ENCODE measurements at places on chromosomes 1 and 21.

DNA sequence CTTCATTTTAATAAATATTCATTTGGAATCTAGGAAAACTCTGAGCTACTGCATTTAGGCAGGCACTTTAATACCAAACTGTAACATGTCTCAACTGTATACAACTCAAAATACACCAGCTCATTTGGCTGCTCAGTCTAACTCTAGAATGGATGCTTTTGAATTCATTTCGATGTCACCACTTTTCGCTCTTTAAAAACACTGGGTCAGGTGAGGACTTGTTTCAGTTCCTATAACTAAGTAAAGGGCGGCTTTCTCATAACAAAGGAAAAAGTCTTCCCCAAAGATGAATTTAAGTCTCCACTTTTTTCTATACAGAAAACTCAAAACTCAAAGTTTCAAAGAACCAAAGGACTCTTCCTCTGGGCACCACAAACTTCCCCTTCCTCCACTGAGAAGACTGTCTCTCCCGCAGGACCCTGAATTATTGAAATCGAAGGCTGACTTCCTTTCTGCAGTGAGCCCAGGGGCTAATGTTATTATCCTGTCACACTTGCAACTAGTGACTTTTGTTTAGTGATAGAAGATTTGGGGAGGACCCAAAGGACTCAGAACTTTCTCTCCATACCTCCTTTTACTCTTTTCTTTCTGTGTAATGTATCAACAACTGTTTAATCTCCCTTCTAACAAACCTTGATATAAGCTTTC is 9.7 kb upstream of the DHX9 start:
- no peak for DNase-seq

DNA sequence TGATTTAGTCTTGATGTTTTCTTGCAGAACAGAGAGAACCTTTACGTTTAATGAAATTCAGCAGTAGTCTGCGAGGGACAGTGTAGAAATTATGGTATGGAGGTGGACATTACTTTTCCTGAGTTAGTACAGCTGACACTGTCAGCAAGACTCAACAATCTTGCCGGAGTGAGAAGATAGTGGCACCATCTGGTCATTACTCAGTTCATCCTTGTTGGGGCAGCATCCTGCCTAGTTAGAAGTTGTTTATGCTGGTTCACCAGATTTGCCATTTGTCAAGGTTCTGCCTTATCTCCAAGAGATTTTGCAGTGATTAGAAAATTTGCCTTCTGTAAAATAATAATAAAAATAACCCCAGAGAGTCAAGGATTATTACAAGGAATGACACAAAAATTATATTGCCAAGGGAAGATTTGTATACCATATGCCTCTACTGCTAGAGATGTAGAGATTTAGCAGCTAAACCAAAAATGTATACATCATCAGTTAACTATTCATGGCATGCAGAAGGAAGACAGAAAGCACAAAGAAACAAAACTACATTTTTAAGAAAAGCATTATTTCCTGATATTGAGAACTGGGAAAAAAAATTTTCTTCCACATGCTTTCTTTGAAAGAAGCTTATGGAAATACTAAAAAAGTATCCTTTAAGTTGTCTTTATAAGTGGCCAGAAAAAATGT is 1967.4 kb downstream of the NCAM2 start:
- no peak for DNase-seq

GRCh38 chr1:57003398-57004139 is 37.8 kb upstream of the C8B start:
- DNase-seq: no peak

DNA sequence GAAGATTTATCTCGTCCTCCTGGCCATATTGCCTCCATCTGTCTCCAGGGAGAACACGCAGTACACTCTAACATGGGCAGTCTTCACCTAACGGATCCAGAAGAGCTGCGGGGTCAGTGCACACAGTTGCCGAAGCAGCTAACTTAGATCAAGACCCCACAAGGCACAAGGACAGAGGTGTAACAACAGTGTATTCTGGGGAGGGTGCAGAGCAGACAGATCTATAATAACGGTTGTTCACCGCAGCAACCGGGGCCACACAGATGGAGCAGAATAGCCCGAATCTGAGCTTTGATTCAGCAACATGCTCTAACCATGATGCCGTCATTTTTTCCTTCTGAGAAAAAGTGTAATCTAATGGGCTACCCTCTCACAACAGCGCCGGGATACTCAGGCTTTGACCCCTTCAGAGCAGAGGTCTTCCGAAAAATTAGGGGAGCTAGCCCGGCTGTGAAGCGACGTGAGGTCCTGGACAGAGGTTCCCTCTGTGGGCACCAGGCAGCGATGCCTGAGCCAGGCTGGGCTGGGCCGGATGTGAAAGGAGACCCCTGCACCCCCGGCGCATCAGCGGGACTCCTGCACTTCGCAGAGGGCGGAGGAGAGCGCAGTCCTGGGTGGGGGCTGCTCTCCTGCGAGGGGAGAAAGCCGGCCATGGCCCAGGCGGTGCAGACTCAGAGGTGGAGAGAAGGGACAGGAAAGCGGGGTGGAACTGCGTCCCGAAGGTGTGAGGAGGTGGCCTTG is 57.5 kb downstream of the BCL9 start:
- DNase-seq: no peak

- DNase-seq: no peak
Observed at GRCh38 chr1:158839566-158839965, 8.4 kb downstream of the MNDA start.

- no peak for DNase-seq
Observed at GRCh38 chr1:228146417-228147150, 3.1 kb upstream of the GJC2 start.

DNA sequence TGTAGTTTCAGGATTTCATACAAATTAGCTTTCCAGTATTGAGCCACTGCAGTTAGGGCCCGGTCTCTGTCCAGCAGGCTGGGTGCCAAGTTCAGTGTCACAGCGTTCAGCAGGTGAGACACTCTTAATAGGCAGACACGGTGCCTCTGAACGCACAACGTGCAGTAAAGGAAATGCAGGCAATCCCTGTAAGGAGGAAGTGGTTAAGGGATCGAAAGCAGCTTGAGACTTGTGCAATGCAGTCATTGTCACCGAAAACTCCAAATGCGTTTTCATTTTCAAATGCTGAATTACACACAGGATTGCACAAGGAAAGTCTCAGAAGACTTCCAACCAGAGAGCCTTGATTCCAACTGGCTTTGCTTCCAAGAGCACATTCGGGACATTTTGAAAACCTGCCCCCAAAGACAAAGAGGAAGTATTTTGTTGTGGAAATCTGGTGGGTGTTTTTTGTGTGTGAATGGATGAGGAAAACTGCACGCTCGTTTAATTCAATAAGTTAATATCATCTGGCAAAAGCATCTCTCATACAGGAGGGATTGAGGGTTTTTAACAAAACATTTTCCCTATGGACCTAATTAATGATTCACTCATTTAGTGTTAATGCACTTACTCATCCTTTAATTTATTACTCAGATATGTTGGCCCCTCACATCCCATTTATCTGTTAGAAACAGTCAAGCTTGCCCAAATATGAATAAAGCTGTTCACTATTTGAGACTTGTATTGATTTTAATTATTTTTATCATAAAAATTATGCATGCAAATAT is 61.6 kb downstream of the PTGS2 start:
- peak; percentile 13 for DNase-seq

DNA sequence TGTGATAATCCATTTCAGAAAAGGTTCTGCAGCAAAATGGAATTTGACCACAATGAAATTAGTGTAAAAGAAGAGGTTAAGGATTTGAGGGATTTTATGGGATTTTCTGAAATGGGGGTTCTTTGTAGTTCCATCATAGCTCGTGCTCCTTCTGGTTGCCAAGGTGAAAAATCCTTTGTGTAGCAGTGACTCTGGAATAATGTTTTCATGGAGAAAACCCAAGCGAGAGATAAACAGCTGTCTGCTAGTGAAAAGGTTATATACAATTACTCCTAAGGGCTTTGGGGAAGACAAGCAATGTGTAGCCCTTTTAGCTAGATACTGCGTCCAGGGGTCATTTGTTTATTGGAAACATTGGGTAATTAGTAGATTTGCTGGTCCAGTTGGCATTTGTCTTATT is 453.2 kb upstream of the DEPDC1 start:
- no peak for DNase-seq

GRCh38 chr1:213414911-213415310 is 363.9 kb downstream of the RPS6KC1 start:
- no peak for DNase-seq

DNA sequence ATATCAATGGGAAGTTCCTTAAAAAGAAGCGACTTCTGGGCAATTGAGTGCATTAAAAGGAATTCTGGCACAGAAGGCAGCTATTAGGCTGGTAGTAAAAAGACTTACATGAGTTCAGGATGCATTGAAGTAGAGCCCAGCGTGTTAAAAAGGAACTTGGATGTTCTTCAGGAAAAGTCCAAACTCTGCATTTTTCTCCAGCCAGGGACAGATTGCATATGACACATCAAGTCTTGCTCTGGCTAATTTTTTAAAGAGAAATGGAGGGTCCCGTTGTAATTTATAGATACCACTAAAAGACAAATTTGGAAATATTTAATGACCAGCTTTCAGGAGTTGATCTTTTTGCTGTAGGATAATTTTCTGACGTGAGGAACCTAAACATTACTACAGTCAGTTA is 1.2 kb downstream of the TPRG1L start:
- no peak for DNase-seq

GRCh38 chr1:234617986-234618736 is 8.2 kb upstream of the IRF2BP2 start:
- no peak for DNase-seq

- no peak for DNase-seq
Observed at GRCh38 chr1:113246929-113247328, 143.4 kb upstream of the MAGI3 start.

DNA sequence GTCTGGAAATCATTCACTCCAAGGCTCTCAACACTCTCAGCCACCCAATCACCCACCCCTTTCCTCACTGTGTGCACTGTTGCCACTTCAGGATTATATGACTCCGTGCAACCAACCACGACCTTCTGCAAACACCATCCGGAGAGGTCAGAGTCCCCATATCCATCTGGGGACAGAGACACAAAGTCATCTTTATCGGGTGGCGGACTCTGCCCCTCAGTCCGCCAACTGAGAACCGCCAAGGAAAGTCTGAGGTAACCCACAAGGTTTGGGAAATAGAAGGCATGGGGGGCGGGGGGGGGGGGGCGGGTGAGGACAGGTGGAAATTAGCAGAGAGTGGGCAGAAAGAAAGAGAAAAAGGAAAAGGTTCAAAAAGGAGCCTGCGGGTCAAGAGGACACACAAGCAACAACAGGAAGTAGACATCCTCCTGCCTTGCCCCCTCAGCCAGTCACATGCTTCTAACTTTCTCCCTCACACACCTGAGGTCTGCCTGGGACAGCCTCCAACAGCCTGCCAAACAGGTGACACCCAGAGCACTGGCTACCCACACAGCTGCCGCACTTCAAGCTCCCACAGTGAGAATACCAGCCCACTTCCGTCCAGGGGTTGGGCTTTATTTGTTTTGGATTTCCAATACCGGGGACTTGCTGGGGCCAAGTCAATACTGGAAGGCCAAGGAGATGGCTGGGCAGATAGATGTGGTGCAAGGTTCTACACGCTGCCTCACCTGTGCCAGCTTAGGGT is 58.1 kb downstream of the SSBP3 start:
- no peak for DNase-seq

DNA sequence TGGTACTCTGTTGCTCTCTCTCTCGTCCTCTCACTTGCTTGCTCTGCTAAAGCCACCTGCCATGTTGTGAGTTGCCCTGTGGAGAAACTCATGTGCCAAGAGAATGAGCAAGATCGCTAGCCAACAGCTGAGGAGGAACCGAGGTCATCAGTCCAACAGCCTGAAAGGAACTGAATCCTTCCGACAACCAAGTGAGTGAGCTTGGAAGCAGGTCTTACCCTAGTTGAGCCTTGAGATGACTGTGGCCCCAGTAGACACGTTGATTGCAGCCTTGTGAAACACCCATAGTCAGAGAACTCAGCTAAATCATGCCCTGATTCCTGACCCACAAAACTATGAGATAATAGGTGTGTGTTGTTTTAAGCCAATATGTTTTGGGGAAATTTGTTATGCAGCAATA is 48.1 kb upstream of the BACH1 start:
- DNase-seq: no peak

DNA sequence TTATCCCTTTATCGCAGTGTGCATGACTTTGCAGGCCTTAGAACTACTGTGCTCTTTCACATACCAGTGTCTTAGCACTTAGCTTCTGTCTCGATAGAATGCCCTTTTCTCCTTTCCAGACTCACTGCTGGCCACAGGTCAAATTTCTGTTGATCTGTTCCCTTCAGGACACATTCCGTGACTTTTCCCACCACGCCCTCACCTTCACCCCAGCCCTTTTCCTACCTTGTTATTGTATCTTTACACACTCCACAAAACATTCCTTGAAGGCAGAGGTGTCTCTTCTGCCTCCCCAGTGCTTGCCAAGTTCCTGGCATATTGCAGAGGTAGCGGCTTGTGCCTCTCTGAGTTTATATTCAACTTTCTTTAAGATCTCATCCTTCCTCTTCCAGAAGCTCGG is 3.7 kb upstream of the IGSF9 start:
- no peak for DNase-seq

- no peak for DNase-seq
Observed at GRCh38 chr1:183090391-183091006, 67.3 kb downstream of the LAMC1 start.

DNA sequence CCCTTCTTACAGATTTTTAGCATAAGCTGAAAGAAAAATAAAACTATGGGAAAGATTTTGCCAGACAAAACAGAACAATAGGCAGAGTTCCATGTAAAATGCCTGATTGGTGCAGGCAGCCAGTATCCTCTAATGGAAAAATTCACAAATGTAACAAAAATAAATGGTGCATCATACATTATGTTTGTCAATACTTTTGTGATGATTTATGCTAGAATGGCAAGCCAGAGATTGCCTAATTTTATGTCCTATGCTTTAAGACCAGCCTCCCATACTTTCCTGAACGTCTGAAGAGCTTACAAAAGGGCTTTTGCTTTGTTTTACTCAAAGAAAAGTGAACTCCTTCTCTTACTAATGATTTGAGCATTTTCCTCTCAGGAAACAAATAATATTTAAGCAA is 81.5 kb upstream of the KCNJ15 start:
- DNase-seq: no peak

DNA sequence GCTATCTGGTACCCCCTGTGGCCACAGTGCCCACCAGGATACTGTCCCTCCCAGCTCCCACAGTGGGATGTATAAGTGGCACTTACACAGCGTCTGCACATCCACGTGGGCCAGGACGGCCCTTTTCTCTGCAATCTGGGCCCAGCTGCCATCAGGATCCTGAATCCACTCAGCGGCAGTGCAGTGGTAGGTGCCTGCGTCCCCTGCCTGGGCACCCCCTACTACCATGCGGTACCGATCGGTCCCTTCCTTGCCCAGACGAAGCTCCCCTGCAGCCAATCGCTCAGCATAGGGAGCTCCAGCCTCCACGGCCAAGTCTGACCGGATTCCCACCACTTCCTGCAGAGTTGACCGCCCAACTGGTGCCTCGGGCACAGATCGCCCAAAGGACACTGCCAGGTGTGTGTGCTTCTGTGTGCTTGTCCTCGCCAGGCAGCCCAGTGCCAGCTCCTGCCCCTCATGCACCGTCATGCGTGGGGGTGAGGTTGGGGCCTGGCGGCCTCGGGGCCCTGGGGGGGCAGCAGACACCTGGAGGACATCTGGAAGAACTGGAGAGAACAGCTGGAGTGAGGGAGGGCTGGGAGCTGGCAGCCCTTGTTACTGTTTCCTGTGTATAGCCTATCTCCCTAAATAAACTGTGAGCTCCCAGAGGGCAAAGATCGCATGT is 4.7 kb downstream of the IGSF8 start:
- no peak for DNase-seq

GRCh38 chr21:41854426-41854995 is 24.6 kb downstream of the PRDM15 start:
- no peak for DNase-seq
